ENCODE measurements at places on chromosomes 12 and 14.

- no peak for DNase-seq
Measured at GRCh38 chr14:60485598-60486251, at the start of gene C14orf39. Gene C14orf39 (minus strand): TSS chr14:60486063. CDS start chr14:60485078, 985 bp downstream.

DNA sequence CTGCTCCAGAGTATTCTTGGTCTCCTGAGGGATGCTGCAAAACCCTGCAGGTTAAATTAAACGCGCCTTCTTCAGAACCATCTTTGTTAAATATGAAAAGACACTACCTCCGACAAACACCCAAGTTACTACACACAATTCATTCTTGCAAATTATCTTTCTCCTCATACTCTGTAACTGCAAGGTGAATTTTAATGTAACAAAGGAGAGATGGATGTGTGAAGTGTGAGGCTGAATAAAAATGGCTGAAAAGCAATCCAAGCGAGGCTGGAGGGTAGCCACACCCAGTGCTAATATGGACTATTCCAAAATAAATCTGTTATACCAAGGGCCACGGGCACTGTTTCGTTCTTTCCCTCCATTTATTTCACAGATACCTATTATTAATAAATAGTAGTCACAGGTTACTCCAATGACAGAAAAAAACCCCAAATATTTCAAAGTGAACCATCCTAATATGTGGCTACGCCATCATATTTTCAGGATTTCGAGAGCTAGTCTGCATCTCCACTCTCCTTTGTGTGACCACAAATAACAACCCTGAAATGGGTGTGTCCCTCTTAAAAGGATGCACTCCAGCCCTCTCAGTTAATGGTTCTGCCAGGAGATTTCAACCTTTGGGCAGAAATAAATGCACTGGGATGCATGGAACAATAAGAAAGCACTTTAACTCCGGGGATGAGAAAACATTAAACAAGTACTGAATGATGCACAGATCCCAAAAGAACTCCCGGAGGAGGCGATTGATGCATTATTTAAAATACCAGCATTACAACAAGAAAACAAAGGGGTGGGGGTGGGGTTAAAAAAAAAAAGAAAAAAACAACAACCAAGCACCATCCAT is 53.1 kb upstream of the CCDC175 start:
- DNase-seq = no peak

GRCh38 chr14:87066221-87066817 is 926.7 kb downstream of the GALC start:
- no peak for DNase-seq

DNA sequence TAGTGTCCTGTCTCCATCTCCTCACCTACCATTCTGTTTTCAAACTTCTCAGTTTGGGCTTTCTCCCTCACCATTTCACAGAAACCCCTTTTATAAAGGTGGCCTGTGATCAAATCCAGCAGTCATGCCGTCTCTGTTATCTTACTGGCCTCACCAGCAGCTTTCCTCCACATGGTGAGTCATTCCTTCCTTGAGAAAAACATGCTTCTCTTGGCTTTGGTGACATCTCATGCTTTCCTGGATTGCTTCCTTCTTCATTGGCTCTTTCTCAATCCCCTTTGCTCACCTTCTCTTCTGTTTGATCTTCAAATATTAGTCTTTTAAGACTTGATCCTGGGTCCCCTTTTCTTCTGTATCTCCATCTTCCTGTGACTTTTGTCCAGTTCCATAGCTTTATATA is 164.9 kb downstream of the ANO4 start:
- peak; percentile 52 for DNase-seq

DNA sequence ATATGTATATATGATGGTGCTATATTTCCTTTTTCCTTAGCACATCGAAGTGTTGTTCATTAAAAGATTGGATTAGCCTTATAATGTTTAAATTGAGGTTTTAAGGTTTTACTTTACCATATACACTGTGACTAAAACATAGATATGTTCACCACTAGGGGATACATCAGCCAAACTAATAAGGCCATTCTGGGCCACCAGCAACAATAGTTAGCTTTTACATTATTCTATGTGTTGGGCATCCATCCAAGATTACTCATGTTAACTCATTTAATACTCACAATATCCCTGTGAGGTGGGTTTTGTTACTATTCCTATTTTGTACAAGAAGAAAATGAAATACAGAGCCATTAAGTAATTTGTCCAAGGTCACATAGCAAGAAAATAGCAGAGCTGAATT is 202.6 kb upstream of the AVPR1A start:
- no peak for DNase-seq

DNA sequence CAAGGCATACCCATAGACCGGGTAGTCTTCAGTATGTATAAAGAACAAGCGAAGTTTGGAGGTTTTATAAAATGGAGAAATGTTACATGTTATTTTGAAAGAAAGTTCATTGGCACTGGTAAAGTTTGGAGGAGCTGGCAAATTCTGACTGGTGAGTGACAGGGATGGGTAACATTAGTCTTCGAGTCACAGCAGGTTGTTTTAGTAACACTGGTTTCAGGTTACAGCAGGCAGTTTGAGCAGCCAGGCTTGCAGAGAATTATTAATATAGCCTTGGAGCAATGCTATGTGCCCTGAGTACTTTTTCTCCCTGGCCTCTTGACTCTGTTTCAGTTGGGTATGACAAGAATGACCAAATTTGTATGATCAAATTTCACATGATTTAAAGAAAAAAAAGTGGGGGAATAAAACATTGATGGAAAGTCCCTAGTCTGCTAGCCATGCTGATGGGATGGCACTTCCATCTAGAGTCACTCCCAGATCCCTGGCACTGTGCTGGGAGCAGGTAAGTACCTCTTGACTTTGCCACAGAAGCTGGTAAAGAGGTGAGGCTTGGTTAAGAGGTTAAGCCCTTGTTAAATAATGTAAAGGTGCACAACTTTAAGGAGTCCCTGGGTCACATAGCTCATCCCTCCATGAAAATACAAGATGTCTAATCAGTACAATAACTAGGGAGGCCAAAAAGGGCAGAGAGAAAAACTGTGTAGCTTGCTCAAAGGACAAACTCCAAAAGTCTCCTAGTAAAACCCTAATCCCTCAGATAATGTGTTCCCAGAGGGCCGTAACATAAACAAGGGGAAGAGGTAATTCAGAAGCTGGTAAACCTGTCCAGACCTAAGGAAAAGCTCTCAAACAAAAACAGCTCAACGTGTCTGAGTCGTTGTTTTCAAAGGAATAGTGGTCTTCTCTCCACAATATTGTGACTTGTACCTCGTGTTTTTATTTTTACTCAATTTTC is 12.7 kb upstream of the SVOP start:
- no peak for DNase-seq

- no peak for DNase-seq
Measured at GRCh38 chr14:58941629-58942028, 246.8 kb upstream of the DAAM1 start.

DNA sequence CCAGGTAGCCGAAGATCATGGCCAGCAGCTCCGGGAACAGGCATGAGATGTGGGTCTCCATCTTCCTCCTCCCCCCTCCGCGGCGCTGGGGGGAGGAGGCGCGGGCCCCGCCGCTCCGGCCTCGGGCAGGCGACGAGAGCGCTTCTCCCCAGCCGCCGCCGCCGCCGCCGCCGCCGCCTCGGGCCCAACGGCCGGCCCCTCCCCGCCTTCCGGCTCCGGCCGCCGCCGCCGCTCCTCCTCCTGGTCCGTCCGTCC is 448 bp downstream of the FBXL14 start:
- peak; percentile 77 for DNase-seq

DNA sequence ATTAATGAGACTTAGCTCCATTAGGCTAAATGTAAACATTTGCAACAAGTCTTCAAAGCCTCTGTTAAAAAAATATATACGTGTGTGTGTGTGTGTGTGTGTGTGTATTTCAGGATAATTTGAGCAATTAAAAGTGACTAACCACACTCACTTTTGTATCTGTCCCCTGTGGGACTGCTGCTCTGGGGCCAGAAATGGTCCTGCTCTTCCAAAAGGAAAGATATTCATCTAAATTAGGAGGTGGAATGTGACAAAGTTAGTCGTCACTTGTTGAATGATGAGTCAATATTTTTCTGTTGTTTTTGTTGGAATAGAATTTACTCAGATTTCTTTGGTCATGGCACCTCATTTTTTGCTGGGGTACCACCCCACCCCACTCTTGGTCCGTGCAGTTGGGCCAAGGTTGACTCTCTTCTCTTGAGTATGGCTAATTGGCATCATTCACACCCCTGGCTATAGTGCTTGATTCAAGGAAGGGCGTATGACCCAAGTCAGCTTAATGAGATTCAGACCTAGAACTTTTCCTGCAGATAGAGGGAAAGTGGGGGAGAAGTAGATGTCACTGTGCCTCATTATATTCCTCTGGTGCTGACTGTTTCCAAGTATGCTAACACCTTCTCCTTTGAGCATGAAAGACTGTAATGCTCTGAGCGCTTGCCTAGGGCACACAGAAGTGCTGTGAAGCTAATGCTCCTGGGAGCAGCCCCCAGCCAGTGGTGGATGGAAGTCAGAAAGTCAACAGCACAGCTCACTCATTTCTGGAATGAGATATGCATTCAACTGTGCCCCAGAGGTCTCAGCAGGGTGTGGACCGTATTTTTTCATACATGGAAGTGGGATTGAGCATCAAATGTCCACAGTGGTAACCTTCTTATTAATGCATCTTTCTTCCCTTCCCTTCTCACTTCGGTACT is 577.0 kb upstream of the TBX3 start:
- no peak for DNase-seq

DNA sequence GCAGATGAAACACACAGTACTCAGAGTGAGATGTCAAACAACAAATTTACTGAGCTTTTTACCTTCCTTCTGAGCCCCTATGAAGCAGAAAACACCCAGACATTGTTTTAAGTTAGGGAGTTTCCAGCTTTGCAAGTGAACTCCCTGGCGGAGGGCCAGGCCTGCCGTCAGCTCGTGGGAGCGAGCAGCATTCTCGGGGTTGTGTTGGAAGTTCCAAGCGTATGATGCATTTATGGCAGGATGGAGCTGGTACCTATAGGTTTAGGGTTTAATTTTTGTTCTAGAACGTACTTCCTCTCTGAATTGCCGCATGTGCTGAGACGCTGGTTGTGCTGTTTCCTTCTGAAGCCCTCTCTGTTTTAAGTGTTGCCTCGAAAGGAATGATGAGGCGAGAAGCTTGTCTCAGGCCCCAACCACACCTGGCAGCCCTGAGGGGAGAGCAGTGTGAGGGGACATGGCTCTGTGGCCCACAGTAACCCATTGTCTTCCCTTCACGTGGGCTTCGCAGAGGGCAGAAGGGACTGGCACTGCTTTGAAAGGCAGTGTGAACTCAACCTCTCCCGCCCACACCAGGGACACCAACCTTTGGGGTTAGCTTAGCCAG is 76.6 kb downstream of the SSPN start:
- no peak for DNase-seq

- no peak for DNase-seq
Measured at GRCh38 chr12:4786795-4787194, 66.6 kb downstream of the GALNT8 start.

- no peak for DNase-seq
Measured at GRCh38 chr12:28068467-28068866, 95.9 kb upstream of the PTHLH start.

DNA sequence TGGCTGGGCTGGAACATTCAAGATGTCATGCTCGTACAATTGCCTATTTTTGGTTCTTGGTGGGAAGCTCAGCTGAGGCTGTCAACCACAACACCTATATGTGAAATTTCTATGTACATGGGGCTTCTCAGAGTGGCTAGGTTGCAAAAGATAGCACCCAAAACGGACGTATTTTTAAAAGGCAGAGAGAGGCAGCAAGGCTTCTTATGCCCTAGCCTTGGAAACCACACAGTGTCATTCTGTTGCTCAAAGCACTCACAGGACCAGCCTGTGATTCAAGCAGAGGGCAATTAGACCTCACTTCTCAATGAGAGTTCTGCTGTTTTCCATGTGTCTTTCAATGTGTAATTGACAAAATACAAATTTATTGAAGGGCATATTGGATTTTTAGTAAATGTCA is 134.0 kb downstream of the GXYLT1 start:
- DNase-seq = no peak

DNA sequence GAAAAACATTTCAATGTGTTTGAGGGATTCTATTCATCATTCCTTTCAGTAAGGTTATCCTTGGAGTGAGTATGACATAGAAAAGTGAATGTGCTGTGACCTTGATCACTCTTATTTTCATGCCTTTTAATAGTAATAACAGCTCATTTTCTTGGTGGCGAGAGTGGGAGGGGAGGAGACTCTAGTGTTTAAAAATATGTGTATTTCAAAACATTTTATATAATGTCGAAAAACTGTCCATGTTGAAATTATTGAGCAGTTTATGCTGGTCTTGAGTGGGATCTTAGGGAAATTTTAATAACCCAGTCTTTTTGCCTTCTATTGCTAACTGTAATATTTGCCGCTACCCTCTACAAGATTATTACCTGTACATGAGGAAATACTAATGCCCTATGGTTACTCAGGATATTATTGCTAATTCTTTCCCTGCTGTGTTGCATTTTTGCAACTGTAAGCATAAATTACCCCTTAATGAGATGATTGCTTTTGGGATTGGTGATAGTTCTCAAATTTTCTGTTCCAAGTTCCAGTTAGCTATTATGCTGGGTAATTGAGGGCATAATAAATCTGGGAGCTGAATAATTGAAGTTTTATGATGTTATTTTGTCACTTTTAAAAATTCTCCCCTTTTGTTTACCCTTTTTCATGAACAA is 21.9 kb downstream of the ATF7IP start:
- no peak for DNase-seq

GRCh38 chr14:86388216-86388615 is 858.3 kb downstream of the FLRT2 start:
- no peak for DNase-seq

GRCh38 chr12:19402743-19403431 is 36.4 kb upstream of the AEBP2 start:
- no peak for DNase-seq

DNA sequence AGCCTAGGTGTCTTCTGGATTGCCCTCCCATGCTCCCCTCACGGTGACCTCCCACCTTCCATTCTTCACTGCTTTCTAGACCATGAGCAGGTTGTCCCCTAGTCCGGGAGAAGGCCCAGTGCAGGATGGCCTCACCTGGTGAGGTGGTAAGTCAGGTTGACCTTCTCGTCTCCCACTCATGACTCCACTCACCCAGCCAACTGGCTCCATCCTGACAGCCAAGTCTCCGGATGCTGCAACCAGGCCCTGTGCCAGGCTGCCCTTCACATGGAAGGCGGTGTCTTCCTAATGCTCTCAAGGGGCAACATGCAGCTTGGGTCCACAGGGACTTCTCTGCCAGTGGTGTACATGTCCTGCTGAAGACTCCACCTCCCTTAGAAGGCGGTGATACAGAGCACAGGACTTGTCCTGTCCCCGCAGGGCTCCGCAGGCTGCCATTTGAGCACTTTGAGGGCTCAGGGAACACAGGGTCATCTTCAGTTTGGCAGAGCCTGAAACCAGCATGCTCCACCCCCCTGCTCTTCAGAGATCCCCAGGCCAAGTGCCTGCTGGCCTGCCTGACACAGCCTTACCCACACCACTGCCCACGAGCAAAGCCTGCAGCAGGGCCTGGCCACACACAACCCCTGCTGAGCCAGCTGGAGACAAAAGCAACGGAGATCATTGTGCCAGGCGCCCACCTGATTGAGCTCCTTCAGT is 25.4 kb downstream of the BATF start:
- DNase-seq = no peak

GRCh38 chr14:65098586-65098985 is 3.7 kb downstream of the MAX start:
- DNase-seq = peak; percentile 33

GRCh38 chr14:75292886-75293285 is 14.3 kb downstream of the FOS start:
- no peak for DNase-seq
